Kidney epithelial cell (primary cell): ENCODE measurements at places on chromosomes 12 and 14. TPM values are rescaled to one million over a fixed set of nuclear protein-coding genes. Genes with fewer than 3 reads are reported as not detected.
A peak's percentile ranks its signal among the peaks of the same experiment; 100 is the strongest.

DNA sequence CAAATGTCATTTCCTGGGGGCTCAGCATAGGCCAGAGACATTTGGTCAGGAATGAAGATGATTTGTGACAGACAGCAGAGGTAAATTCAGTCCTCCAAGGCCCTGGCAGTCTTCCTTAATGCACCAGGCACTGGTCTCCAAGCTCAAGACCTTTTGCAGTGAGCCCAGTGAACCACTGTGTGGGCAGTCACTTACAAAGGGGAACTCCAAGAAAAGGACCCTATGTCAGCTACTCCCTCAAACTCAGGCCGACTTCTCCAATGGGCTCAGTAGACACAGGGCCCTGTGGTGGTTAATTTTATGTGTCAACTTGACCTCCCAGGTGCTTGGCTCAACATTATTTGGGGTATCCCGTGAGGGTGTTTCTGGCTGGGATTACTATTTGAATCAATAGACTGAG lies 29.3 kb upstream of the PLEK2 start:
- DNase-seq: no peak

DNA sequence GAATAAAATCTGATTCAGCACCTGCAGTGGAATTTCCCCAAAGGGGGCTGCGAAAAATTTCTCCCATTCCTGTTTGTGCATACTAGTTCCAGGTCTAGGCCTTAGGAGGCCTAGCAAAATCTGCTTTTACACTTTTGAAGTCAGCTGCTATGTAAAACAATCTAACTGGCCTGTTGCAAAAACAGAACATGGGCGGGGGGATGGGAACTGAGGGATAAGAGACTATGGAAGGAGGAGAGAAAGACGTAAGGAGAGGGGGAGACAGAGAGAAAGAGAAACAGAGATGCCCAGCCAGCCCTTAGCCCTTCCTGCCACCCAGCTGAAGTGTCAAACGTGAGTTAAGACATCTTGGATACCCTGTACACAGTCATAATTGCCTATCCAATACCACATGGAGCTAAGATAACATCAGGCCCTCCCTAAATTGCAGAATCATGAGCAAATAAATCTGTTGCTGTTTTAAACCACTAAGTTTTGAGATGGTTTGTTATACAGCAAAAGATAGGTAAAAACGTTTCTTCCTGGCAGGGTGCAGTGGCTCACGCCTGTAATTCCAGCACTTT lies 45.6 kb downstream of the SPTLC2 start:
- no peak for DNase-seq

DNA sequence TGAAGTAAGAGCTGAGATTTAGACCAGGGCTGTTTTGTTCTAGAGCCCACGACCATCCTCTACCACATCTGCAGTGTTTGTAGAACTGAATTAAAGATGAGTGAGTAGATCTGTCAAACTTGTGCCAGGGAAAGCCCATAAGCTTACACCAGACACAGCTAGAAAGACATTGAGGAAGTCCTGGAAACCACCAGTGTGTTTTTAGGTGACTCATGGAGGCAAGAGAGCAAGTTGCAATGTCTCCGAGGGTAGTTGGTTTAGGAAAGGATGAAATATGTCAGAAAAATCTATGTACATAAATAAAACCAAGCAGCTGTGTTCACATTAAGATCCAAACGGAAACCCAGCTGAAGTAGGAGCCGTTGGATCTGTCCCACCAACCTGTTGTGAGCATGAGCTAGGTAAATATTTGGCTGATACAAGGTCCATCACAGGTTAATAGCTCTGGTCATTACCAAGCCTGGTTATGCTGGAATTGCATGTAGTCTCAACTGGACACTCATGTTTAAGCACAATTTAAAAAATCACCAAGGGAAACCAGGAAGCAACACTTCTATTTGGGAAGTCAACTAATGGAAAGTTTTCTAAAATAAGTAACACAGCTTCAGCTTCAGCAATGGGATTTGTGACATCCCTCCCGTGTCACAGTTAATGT lies 49.9 kb upstream of the PLEKHG3 start:
- no peak for DNase-seq

DNA sequence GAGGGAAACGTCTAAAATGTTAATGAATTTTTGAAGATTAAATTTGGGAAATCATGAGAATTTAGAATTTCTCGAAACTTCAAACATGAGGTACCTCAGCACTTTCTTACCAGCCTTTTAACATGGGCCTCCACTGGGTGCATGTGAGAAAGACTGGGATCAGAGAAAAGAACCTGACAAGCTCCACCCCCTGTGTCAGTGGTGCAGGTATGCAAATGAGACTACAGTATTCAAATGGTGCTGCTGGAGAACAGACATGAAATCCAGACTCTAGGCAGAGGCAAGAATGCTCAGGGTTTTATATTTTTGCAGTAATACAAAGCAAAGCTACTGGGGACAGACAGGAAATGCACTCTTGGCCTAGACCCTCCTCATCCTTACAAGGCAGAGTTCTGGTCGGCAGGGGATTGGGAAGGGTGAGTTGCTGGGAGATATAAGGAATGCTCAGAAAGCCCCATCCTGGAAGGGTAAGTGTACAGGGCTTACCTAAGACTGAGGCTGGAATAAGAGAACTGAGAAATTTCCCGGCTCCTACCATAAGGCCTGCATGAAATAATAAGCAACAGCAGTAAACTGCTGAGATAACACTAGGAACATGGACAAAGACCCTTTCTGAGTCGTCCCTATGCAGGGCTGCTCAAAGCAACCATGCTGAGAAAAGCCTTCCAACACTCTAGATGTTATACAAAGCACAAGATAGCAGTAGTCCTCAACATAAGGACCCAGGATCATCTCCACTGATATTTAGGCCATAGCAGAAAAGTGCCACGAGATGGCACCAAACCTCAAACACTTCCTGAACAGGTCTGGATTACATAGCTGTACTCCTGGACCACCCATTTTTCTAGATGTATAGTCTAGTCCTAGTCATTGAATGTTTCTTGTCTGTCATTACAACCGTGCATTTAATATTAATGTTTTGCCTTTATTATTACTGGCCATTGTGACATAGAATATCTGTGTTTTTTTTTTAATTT lies 260.8 kb downstream of the RASSF9 start:
- peak; percentile 19 for DNase-seq

- no peak for DNase-seq
These were observed 45.5 kb upstream of the TMEM263 start for GRCh38 chr12:106910202-106910601.

- DNase-seq: no peak
These were observed 2.7 kb upstream of the CDKN1B start for GRCh38 chr12:12714276-12715021.

DNA sequence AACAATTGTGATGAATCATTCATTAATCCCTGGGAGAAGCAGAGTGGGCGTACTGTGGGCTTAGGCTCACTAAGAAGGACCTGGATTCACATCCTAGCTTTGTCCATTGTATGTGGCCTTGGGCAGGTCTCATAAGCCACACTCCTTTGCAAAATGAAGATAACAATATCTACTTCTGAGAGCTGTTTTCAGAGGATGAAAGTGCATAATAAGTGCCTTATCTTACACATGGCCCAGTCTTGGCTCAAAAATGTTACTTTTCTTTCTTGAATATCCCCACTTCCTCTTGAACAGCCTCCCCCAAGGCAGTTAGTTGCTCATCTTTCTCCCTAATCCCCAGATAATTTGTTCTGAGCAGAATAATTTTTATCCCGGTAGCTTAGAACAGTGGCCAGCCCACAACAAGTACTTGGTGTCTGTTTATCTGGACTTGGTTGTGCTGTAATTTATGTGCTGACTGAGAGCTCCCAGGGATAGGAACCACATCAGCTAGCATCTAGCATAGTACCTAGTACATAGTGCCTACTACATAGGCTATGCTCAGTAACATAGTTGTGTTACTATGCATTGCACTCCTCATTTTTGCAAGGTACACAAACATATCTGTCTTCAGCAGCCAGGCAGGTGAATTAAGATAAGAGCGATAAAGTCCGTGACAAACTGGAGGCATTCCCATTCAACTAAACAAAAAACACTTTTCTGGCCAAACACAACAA lies 61.7 kb upstream of the NUDT4 start:
- DNase-seq: no peak

GRCh38 chr12:3418609-3419390 lies 72.2 kb upstream of the PRMT8 start:
- no peak for DNase-seq

GRCh38 chr12:120599672-120600552 lies 18.7 kb upstream of the POP5 start:
- no peak for DNase-seq

GRCh38 chr14:104957146-104958113 lies 20.7 kb downstream of the AHNAK2 start:
- no peak for DNase-seq

DNA sequence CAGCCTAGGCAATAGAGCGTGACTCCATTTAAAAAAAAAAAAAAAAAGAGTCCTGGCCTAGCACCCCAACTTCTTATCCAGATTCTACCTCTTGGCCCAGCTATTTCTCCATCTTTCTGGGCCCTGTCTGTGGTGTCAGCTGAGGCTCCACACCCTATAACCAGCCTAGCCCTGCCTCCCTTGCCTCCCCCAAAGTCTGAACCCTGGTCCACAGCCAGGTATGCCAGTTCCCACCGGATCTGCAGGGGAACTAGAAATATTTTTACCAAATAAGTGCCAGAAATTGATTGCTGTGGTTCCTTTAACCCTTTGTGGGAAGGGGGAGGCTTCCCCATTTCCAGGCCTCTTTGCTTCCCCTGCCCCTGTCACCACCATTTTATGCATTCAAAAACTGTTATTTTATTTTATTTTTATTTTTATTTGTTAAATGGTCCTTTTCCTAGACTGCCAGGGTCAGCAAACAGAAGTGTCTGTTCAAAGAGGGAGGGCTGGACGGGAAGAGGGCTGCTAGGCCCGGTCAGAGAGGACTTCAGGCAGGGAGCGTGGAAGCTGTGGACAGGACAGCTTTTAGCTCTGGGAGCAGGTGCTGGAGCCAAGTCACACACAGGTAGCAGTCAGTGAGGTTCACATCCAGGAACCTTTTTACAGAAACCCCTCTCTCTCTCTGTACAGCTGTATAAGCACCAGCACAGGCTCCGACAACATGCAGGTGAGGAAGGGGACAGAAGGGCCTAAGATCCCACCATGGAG lies 23.2 kb downstream of the TTC9 start:
- DNase-seq: no peak

DNA sequence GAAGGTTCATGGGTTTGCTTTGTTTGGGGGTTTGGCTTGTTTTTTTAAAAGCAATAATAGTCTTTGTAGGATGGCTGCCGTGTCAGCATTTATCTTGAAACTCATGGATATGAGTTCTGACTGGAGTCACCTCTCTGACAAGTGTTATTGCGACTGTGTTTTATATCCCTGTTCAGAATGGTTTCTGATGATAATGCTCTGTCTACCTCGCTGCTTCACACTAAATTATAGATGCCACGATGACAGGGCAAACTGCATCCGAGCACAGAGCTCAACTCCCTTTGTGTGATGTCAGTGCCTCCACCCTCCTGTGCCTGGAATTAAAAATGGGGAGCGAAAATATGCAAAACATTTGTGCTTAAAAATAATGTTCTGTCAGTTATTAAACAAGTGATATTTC lies 250.8 kb downstream of the EGLN3 start:
- no peak for DNase-seq

DNA sequence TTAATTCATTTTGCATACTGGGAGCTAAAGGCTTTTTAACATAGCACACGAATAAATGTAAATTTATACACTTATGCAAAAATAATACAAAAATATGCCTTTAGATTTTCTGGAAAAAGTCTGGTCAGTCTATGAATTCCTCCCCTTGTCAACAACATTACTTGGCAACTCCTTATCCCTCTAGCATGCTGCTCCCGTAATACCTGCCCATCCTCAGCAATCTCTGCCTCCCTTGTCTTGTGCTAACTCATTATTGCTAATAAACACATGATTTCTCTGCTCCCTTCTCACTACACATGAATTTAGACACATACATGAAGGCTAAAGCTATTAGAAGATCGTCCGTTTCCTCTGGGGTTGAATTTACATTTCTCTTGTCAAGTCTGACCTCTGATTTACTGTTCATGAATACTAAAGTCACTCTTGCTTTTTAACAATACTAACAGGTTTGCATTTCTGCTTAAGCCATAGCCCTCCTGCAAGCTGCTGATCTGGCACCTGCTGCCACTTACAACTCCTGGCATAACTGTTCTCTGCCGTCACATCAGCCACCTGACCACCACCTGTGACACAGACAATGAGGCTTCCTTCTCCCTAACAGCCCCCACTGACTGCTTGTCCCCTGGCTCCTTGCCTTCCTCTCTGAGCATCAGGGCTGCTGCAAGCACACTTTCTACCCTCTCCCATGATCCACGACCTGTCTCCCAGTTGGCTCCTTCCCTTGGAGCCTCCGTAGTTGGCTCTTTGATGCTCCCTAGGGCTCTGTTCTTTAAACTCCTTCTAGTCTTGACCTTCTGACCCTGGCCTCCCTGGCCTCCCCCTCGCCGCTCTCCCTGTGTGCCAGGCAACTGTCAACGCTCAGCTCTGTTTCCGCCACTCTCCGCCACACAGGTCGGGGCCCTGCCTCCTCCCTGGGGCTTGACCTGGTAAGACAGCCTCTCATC lies 177.6 kb downstream of the CALM1 start:
- no peak for DNase-seq

- no peak for DNase-seq
These were observed 86.3 kb downstream of the DRAM1 start for GRCh38 chr12:101963697-101964096.

GRCh38 chr12:113974006-113974405 lies 7.9 kb upstream of the RBM19 start:
- DNase-seq: no peak

DNA sequence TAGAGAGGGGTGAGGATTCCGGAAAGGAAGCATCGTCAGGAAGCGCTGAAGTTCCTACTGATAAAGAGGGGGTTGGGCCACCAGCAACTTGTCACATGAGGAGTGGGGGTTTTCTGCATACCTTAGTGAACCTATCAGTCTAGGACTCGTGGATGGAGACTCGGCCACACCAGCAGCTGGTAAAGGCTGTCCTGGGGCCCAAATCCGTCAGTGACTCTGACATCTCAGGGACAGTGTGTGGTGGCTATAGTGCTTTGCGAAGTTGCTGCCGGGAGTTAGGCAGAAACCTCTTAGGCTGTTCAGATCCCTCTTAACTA lies 16.4 kb downstream of the RNASE2 start:
- no peak for DNase-seq

DNA sequence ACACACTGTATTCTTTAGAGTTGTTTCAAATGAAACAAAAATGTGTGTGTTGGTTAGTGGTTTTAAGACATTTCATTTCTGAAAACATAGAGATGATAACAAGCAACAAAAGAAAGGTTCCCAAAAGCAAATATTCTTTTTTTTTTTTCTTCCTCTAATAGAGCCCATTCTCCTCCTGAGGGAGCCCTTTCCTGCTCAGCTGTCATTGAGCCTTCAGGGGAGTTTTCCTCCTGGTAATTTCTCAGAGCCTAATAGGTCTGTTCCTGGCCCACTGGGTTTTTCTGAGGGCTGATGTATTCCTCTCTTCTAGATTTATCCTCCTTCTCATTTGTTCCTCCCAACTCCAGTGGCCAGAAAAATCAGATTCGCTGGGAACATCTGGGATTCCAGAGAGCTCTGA lies 654.5 kb downstream of the NOVA1 start:
- DNase-seq: no peak

The CMTM5 gene
- total RNA-seq: not detected in 2 replicates

The TMEM106C gene
- total RNA-seq: 96.3 and 133 TPM in 2 replicates

The OTX2 gene
- not detected in 2 replicates for total RNA-seq

The UNG gene
- 38.2 and 49.3 TPM in 2 replicates for total RNA-seq

The PTMS gene
- total RNA-seq: 169 and 193 TPM in 2 replicates

The NID2 gene
- 5.4 and 8.1 TPM in 2 replicates for total RNA-seq

The CCER1 gene
- total RNA-seq: not detected in 2 replicates
